Calu3 (cell line): ENCODE measurements at places on chromosomes 11 and 22.

DNA sequence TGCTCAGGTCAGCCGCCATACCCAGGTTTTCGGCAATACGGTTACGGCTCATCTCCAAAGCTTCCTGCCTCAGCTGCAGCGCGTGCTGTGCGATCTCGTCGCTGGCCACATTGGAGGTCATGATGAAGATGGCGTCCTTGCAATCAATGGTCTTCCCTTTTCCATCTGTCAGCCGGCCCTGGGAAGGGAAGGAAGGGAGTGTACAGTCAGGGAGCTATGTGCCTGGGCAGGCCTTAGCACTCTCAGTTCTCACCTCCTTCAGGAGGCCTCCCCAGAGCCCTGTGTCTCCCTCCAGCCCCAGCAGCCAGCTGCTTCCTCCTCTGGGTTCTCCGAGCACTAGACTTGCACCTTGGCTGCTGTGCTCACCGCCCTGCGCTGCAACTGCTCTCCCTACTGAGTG, 51.5 kb upstream of the PHOX2A start:
- no peak for DNase-seq

DNA sequence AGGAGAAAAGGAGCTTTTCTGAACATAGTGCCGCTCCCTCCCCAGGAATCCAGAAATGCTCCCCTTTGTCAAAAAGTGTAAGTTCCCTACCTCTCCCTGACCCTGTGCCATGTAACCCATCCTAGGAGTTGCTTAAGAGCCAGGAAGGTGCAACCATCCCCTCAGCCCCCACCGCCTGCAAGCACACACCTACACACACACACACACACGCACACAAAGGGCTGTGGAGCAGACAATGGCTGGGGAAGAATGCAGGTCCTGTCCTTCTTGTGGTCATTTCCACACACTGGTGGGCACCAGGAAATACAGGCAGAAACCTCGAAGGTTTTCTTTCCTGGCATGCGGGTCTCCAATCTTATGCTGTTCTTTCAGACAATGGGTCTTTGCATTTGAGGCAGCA, 1.2 kb downstream of the P2RX3 start:
- DNase-seq = no peak

DNA sequence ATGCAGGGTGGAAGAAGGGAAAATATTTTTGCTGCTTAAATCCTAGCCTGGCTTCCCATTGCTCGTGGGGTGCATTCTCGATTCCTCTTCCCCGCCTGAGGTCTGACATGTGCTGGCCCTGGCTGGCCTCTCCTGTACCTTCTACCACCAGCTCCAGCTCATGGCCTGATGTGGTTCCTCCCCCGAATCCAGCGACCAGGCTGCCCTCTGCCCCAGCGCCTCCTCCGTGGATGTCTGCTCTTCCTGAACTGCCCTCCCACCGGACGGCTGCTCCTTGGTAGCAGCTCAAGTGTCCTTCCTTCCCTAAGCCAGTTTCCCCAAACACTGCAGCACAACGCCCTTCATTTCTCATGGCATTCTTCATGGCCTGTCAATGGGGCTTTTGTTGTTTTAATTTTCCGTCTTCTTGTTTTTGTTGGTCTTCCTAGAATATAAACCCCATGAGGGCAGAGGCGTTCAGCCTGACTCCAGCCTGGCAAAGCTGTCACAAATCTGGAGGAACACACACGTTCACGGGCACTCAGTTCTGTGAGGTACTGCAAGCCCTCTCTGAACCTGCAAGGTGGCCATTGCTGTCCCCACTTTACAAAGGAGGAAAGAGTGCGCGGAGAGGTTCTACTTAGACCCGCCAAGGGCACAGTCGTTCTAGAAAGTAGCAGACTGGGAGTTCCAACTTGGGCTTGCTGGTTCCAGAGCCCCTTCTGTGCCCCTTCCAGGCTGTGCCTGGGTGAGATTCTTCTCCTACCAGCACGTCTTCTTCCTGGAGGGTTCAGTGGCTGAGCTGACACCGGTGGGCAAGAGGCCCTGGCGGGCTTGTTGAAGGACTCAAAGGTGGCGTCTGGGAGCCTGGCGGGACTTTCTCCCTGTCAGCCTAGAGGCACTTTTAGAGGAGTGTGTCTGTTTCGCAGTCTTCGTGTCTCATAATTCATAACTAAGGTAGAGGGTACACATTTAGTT, 953 bp upstream of the LRP5 start:
- DNase-seq = no peak

DNA sequence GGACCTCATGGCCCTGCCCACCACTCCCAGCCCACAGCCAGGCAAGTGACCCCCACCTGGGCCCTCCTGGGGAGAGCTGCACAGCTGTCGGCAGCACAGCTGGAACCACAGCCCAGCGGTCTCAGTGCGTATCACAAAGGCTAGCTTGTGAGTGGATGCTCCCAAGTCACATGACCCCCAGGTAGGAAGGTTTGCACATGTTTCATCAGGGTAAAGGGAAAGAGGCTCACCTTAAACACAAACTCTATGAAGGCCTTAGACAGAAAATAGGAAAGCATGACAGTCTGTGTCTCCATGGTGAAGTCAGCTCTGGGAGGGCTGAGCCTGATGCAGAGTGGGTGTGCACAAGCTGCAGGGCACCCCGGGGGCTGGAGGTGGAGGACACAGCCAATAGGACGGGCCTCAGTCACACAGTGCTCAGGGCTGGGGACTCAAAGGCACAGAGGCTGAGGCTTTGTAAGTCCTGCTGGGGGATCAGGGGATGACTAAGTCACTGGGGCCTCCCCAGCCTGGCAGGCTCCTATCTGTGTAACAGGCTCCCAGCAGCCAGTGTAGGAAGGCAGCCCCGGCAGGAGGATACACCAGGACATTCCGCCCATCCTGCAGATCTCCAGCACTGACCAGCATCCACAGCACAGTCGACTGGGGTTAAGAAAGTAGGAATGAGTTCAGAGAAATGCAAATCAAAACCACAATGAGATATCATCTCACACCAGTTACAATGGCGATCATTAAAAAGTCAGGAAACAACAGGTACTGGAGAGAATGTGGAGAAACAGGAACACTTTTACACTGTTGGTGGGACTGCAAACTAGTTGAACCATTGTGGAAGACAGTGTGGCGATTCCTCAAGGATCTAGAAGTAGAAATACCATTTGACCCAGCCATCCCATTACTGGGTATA, 22.0 kb downstream of the CELSR1 start:
- no peak for DNase-seq

DNA sequence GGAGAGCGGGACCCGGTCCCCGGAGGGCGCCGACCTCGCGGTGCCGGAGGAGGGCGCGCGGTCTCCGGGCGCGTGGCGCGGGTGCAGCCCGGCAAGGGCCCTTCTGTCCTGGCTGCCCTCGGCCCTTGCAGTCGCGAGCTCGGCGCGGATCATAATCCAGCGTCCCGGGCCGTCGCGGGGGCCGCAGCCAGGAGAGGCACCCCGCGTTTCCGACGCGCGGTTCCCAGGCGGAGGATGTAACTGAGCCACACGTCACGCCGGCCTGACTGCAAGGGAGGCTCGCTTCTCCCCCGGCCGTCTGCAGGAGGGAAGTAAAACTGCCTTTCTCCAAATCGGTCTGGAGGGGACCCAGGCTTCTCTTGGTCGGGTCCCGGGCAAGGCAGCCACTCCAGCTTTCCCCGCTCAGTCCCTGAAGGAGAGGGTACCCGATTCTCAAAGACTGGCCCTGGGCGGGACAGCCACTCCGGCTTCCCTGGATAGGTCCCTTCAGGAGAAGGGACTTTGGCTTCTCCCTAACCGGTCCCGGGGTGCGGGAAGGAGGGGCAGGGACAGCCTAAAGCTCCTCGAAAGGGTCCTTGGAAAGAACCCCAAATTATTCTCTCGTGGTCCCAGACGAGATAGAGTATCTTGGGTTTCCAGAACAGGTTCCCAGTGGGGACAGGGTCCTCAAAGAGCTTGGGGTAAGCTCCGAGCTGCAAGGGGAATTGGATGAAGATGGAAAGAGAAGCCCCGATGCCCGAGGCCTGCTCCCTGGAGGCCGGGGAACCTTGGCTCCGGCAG, 836 bp downstream of the SPON1 start:
- no peak for DNase-seq

DNA sequence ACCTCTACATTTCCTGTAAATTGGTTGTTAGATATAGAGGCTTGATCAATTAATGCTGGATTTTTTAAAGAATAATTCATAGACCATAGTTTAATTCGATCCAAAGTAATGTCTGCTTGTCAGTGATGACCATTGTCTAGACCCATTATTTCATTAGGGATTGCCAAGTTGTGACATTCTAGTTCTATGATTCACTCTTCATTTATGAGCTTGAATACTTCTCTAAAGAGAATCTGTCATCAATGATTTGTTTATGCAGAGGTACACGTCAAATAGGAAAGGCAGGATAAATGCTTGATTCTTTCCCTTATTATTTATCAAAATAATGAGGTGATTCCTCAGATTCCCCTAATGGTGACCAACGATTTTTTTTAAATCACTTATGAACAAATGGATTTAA, 24.0 kb upstream of the ROBO3 start:
- no peak for DNase-seq

DNA sequence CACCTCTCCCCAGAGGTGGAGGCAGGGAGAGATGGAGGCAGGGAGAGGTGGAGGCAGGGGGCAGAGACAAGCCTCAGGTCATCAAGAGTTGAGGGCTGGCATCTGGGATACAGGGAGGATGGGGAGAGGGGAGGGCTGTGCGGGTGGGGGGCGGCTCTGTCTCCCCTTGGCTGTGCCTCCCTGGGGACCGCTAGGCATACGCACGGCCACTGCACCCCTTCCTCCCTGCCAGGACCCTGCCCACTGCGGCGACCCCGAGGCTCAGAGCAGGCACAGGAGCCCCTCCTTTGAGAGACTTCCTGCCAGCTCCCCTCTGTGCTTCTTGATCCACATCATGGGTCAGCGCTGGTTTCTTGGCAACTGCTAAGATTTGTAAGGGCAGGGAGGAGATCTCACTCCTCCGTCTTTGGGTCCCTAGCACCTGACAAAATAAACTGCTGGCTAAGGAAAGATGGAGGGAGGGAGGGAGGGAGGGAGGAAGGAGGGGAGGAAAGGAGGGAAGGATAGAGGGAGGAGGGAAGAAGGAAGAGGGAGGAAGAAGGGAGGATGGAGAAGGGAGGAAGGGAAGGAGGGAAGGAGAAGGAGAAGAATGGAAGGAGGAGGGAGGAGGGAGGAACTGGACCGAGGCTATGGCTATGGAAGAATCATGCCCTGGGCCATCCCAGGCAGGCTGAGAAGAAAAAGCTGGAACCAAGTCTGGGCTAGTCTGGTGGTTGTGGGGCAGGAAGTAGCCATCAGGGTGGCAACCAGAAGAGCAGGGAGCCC, 18.5 kb downstream of the PRR33 start:
- no peak for DNase-seq
